ENCODE measurements at places on chromosomes 11 and 22. TPM values are rescaled to one million over a fixed set of nuclear protein-coding genes. Genes with fewer than 3 reads are reported as not detected.

Gene C22orf15
- not detected for polyA plus RNA-seq

Gene CPT1A
- polyA plus RNA-seq = 29.5 TPM

Gene SHISA8
- not detected for polyA plus RNA-seq

Gene LAYN
- 9.9 TPM for polyA plus RNA-seq

Gene YPEL4
- not detected for polyA plus RNA-seq

Gene C11orf91
- polyA plus RNA-seq = not detected

Gene HBG2
- polyA plus RNA-seq = 857 TPM

Gene C11orf52
- 30.0 TPM for polyA plus RNA-seq

Gene AQP11
- polyA plus RNA-seq = 23.5 TPM

Gene DRICH1
- polyA plus RNA-seq = 1.4 TPM

Gene TMPRSS4
- 117 TPM for polyA plus RNA-seq

Gene SLC6A5
- polyA plus RNA-seq = 0.03 TPM

Gene UBASH3B
- 0.89 TPM for polyA plus RNA-seq

Gene OR52B2
- polyA plus RNA-seq = not detected

Data from small intestine (tissue), 16 donors.